ENCODE measurements at places on chromosomes 4 and X.

DNA sequence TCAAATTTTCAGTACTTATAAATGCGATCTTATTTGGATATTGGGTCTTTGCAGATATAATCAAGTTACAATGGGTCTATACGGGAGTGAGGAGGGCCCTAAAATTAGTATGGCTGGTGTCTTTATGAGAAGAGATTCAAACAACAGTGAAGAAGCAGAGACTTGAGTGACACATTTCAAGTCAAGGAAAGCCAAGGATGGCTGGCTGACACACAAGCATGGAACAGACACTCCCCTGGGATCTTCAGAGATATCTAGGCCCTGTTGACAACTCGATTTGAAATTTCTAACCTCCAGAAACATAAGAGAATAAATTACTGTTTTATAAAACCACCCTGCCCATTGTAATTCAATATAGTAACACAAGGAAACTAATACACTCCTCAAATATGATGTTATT lies 1886.0 kb upstream of the PCDH7 start:
- no peak for DNase-seq

DNA sequence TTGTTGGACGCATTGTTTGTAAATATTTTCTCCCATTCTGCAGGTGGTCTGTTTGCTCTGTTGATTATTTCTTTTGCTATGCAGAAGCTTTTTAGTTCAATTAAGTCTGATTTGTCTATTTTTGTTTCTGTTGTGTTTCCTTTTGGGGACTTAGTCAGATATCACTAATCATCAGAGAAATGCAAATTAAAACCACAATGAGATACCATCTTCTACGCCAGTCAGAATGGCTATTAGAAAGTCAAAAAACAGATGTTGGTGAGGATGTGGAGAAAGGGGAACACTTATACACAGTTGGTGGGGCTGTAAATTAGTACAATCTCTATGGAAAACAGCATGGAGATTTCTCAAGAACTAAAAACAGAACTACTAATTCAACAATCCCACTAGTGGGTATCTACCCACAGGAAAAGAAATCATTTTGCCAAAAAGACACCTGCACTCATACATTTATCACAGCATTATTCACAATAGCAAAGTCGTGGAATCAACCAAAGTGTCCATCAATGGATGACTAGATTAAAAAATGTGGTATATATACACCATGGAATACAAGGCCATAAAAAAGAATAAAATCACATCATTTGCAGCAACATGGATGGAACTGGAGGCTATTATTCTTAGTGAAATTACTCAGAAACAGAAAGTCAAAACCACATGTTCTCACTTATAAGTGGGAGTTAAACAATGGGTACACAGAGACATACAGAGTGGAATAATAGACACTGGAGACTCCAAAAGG lies 8.1 kb downstream of the COQ2 start:
- no peak for DNase-seq

DNA sequence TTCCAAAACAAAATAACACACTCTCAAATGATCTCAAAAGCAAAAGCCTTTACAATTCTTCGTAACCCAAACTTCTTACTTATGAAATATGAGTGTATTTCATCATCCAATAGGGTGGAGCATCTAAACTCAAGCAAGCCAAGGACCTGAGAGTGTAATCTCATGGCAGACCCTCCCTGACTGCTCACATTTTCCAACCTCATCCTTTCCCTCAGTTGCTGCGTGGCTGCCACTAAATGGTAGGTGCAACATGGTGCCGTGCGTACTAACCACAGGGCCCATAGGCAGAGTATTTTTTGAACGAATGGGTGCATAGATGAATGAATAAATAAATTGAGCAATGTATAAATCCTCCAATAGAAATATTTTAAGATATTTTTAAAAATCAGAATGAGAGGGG lies 45.4 kb downstream of the TTC29 start:
- no peak for DNase-seq

DNA sequence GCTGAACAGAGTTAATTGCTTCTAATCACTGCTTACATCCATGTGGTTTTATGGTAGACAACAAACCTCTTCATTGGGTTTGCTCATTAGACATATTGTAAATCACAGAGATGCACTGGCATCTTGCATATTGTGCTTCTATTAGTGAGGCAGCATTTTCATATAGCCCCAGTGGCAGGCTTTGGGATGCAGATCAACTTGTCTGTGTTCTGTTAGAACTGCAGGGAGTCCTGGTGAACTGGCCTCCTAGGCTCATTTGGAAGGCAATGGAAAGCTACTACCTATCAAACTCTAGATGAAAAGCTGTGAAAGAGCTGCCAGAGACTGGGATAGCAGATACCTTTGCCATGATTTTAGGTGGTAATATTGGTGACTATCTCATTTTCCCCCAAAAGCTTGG lies 108.8 kb downstream of the NAA11 start:
- DNase-seq, result no peak

DNA sequence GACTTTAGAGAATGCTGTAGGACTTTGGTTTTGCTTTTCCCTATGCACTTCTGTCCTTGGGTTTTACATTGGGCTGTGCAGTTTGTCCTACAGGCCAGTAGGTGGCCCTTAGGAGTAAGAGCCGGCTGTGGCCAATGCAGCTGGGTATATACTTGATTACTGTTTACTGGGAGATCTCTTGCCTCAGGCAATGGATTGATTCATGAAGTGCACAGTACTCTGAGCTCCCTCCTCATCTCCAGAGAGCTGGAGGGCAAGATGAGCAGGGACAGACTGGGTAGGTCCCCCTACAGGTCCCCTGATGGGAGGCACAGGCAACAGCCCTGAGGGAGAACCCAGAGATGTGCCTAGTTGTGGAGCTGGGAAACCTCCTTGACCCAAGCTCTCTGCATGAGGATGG lies 103.8 kb upstream of the QRFPR start:
- DNase-seq, result peak; percentile 78

GRCh38 chr4:168449719-168450452 lies 30.4 kb downstream of the DDX60L start:
- DNase-seq, result peak; percentile 62

DNA sequence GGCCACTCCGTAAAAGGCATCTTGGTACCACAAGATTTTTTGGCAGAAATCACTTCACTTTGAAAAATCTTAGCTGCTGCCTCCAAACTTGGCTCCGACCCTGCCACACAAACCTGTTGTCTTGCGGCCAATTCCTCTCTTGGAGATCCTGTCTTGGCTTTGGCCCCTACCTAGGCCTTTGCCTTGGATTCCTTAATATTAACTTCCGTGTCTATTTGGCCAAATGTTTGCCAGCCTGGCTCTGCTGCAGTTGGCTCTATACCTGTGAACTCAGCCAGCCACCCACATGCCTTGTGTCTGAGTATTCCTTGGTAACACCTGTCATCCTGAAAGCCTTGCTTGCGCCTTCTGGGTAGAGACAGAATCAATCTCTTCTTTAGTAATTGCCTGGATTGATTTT lies 12.5 kb downstream of the GRXCR1 start:
- DNase-seq, result no peak
